Fibroblast of villous mesenchyme (primary cell): ENCODE measurements at places on chromosomes 3 and 15. TPM values are rescaled to one million over a fixed set of nuclear protein-coding genes. Genes with fewer than 3 reads are reported as not detected.

PRR20G gene
- not detected in 2 replicates for total RNA-seq

SMARCC1 gene
- 44.9 and 45.1 TPM in 2 replicates for total RNA-seq

SERPINI2 gene
- total RNA-seq = not detected in 2 replicates

EPB42 gene
- total RNA-seq = not detected in 2 replicates

DNA sequence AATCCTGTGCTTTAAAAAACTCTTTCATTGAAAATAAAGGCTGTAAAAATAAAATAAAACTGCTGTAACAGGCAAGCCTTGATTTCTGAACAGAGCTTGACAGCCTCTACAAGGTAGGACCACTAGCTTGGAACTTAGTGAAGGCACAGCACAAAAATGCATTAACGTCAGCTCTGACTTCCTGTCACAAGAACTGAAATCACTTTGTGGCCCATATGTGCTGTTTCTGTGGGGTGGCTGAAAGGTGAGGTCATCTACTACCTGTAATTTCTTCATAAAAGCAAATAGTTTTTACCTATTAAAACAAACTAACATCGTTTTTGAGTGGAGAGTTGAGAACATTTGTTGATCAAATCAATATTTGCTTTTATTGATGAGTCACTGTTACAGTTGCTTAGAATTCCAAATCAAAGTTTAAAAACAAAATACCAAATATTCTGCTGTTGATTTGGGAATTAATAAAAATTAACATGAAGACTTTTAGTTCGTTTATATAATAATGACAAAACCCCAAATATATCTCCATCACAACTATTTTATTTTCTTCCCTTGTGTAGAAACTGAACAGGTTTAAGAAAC, 1034.1 kb downstream of the MCTP2 start:
- DNase-seq = no peak

- DNase-seq = no peak
Measured at GRCh38 chr15:74264081-74264501, 28.0 kb downstream of the CCDC33 start.

GRCh38 chr3:114646526-114646925, 352.7 kb downstream of the TIGIT start:
- no peak for DNase-seq

DNA sequence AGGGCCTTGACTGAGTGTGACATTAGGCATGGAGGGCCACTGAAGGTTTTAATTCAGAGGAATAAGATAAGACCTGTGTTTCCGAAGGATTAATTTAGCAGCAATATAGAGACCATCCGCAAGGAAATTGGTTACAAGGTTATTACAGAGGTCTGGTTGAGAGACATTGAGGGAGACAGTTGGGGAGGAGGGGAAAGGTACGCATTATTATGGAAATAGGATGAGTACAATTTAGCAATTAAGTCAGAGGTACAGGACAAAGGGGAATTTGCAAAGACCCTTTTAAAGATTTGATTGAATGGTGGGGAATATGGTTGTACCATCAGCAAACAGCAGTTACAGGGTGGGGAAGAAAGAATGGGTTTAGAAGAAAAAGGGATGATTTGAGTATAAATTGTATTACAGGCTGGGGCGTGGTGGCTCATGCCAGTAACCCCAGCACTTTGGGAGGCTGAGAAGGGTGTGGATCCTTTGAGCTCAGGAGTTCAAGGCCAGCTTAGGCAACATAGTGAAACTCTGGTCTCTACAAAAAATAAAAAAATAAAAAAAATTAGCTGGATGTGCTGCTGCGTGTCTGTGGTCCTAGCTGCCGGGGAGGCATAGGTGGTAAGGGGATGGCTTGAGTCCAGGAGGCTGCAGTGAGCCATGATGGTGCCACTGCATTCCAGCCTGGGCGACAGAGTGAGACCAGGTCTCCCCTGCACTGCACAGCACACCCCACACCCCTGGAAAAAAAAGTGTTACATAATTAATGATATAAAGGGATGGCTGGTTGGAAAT, 11.3 kb downstream of the ARL8B start:
- no peak for DNase-seq

- no peak for DNase-seq
Measured at GRCh38 chr3:127059072-127059471, 76.2 kb downstream of the PLXNA1 start.

DNA sequence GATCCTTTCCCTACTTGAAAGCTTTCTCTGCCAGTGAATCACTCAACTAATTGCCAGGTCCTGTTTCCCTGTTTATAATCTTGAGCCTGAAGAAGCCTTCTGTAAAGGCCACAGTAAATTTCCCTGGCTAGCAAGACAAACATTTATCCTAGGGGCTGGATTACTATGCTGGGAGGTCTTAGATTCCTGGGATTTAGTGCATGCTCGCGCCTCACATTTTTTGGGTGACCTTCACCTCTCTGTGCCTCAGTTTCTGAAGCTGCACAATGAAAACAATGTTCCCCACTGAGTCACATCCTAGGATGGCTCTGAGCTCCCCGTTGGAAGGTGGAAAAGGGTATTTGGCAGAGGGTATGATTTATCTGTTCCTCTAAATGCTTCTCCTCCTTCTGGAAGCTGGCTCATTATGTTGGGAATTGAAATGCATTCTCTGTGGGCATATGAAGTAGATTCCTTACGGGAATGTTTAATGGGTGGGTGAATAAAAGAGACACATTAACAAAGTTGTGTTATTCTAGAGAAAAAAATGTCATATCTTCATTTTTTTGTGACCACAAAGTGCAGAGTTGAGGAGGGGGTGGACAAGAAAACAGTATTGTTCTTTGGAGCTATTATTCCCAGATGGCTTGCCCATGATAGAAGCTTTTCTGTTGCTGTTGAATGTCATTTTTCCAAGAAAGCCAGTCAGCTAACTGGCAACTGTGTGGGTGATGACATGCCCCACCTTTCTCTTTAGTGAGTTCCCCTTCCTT, 32.4 kb downstream of the LSM3 start:
- peak; percentile 67 for DNase-seq

- peak; percentile 84 for DNase-seq
Measured at GRCh38 chr3:194129581-194130133, 6.3 kb upstream of the HES1 start.

GRCh38 chr3:113741086-113741485, 5.0 kb downstream of the NAA50 start:
- no peak for DNase-seq

- DNase-seq = peak; percentile 21
Measured at GRCh38 chr15:42133886-42134502, 22.4 kb downstream of the PLA2G4F start.

- no peak for DNase-seq
Measured at GRCh38 chr3:108899530-108899929, 54.1 kb downstream of the GUCA1C start.

DNA sequence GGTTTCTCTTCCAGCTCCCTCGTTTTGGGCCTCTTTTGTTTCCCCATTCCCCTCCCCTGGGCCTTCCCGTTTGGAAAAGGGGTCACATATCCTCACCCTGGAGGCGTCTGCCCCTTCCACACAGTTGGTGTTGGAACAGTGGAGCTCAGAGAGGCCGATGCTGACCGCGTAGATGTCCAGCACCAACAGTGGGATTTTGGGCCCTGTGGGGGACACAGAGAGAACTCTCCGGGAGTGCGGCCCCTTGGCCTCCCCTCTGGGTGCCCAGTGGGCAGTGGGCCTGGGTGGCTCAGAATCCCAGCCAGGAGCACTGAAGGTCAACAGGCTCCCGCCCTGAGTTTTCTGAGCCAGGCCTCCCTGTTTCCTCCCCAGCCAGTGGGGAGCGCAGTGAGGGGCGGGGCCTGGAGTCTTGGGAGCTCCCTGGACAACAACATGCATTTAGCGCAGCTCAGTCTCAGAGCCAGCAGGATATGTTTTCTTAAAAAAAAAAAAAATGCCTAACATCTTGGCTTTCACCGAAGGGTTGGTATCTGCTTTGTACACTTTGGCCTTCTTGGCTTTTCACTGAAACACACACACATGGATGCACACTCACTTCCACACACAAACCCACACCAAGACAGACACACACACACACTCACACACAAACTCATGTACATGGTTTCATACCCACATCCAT, 670 bp upstream of the ISLR start:
- DNase-seq = peak; percentile 78

DNA sequence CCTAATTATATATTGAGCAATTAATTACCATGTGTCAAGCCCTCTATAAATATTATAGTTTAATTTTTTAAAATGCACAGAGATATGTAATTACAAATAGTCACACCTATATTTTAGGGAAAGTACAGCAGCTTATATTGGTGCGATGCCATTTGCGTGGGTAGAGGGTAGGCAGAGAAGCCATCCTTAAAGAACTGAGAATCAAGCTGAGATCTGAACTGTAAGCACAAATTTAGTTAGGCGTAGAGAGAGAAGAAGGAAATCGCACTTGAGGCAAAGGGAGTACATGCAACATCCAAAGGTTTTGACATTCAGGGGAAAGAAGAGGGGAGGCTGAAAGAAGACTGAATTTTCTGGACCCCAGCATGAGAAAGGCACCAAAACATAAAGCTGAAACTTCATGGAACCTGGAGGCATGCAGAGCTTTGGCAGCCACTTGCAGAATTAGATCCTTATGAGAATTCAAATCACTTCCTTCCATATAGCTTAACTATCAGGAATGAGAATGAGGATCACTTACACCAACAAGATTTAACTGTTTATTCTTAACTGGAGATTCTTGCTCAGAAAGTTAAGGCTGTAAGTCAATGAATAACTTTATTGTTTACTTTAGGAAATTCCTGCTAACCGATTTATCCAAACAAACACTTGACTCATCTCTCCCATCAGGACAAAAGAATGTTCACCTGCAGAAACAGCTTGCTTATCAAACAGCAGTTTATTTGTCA, 114.3 kb downstream of the TGFBR2 start:
- DNase-seq = peak; percentile 85

DNA sequence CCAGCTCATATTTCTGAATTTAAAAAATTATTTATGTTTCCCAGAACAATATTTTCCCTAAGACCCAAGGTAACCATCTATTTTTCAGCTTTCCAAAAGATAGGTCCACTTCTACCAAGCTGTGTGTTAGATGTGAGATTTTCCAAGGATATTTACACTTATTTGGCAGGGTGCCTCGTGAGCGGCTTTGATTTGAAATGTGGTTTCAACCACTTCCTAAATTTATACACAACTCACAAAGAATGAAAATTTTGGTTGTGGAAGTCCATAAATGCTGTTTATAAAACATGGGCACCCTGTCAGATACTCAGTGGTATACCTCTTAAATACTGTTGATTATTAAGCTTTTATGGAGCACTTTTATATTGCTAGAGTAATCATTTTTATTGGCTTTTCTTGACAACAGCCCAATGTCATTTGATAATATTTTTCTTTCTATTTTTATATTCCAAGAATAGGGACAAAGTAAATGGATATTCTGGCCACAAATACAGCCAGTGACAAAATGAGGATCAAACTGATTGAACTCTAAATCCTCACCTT, 57.6 kb downstream of the GAP43 start:
- DNase-seq = no peak

GRCh38 chr3:16982460-16982859, 97.7 kb downstream of the PLCL2 start:
- DNase-seq = no peak

DNA sequence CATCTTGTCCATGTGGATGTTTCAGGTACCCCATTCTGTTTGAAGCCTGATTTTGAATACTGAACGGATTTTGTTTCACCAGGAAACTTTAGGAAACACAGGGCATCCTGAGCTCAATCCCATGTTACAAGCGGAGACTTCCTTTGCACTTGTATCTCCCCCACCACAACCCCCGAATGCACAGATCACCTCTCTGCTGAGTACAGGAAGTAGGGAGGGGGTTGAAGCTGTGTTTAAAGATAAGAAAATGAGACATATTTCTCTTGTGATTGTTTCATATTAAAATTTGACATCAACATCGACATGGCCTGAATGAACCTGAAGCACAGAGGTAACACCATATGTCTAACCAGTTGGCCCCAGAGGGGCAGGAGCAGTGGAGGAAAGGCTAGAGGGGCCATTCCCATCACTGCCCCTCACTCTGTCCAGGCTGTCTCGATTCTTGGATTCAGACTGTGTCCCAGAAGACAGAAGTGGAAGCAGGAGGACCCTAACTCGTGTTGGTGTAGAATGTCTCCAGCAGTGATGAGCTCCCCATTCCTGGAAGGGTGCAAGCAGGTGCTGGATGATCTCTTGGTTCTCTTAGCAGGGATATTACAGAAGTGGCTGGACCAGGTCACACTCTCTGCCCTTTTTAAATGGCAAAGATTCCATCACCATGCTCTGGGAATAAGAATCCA, 59.6 kb upstream of the IQSEC1 start:
- DNase-seq = no peak

GRCh38 chr3:42505849-42506410, 3.5 kb downstream of the VIPR1 start:
- no peak for DNase-seq

DNA sequence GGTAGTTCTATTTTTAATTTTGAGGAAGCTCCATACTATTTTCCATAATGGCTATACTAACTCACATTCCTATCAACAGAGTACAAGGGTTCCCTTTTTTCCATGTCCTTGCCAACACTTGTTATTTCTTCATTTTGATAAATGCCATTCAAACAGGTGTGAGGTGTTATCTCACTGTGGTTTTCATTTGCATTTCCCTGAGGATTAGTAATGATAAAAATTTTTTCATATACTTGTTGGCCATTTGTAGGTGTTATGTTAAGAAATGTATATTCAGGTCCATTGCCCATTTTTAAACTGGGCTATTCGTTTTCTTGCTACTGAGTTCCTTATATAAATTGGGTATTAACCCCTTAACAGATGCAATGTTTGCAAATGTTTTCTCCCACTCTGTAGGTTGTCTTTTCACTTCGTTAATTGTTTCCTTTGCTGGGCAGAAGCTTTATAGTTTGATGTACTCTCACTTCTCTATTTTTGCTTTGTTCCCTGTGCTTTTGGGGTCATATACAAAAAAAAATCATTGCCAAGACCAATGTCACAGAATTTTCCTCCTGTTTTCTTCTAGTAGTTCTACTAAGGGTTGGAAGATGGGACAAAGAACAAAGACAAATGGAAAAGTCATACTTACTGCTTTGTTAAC, 11.0 kb upstream of the VPS39 start:
- DNase-seq = no peak

GRCh38 chr15:48872632-48873031, 5.3 kb upstream of the EID1 start:
- DNase-seq = no peak

DNA sequence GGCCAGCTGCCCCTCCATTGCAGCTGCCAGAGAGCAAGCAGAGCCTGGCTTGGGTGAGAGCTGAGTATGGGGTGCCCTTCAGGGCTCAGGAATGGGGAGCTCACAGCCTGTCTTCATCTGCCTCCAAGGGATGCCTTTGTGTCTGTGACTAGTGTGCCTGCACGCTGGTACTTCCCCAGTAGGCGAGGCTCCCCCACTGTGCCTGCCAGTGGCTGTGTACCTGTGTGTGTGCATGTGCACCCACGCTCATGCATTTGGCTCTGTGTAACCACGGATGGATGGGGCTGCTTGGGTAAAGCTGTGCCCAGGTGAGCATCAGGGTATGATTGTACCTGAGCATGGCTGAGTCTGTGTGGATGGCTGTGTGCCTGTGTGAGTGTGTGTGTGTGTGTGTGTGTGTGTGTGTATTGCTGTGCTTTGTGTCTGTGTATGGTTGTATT, 2.3 kb upstream of the GRM2 start:
- DNase-seq = no peak
